GF-D8 (cell line): ENCODE measurements at places on chromosomes 3 and 15.
A peak's percentile ranks its signal among the peaks of the same experiment; 100 is the strongest.

- DNase-seq = no peak
These were observed 5.6 kb upstream of the RHOV start for GRCh38 chr15:40879609-40880008.

DNA sequence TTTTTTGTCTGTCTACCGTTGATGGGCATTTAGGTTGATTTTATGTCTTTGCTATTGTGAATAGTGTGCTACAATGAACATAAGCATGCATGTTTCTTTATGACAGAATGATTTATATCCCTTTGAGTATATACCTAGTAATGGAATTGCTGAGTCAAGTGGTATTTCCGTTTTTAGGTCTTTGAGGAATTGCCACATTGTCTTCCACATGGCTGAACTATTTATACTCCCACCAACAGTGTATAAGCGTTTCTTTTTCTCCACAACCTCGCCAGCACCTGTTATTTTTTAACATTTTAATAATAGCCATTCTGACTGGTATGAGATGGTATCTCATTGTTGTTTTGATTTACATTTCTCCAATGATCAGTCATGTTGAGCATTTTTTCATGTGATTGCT, 89.6 kb upstream of the GALNT15 start:
- DNase-seq = no peak

DNA sequence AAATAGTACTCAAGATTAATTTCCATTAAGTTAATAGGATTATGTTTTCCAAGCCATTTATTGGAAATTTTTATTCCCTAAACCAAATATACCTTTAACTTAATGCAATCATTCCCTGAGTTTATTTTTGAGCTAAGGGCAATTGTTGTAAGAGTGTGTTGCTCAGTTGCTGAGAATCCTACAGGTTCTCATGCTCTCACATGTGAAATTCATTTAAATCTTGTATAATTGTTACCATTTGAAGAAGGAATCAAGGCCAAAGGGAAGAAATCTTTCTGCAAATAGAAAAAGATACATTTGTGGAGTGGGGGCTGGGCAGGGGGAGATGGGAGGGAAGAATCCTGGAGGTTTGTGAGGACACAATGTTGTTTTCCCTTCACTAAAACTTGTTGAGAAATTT, 202.7 kb upstream of the STRIT1 start:
- no peak for DNase-seq

DNA sequence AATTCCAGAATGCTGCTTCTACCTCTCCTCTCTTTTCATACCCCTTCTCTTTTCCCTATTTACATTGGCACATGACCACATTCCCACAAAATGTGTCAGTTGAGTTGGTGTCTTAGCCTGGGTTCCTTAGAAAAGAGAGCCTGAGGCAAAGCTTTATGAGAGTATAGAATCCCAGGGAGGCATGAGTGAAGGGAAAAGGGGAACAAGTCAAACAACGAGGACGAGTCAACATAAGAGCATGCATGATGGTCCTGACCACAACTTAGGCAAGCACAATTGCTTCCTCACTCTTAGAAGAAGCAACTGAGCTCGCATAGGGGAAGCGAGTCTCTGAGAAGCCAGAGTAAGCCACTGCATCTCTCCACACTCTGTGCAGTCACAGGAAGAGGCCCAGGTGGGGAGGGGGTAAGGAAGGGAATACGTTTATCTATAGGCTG, 15.4 kb upstream of the ZNF774 start:
- DNase-seq = peak; percentile 90

DNA sequence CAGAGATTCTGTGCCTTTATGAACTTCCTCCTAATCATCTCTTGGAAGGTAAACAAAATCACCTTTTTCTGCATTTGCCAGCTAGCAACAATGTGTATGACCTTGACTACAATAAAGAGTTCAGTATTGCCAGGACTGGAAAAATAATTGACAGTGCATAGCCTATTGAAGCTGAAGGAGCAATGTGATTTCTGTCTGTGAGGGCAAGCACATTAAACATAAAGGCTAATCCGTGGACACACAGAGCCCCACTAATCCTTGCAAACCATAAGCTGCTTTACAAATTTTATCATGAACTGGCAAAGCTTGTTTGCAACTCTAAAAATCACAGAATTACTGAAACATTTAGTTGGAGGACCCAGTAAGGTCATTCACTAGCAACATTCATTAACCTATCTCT, 563.8 kb downstream of the PYDC2 start:
- no peak for DNase-seq

DNA sequence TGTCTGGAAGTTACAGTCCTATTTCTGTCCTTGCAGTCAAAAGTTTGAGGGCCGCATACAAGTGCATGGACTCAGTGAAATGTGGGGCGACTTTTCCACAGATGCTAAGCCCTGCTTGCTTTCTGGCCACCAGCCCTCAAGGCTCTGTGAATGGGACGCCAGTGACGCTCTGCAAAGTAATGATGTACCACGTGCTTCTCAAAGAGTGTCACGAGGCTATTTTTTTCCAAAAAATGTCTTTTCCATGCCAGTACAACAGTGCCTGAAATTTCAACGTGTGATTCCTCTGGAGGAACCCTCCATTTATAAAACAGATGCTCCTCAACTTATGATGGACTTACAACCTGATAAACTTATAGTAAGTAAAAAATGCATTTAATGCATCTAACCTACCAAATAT, 281.8 kb upstream of the CRBN start:
- no peak for DNase-seq

- DNase-seq = no peak
These were observed 72.5 kb downstream of the TM2D3 start for GRCh38 chr15:101579631-101580163.

- no peak for DNase-seq
These were observed 468.5 kb downstream of the NLGN1 start for GRCh38 chr3:173865900-173866498.

GRCh38 chr15:77014132-77015081, 19.5 kb downstream of the PSTPIP1 start:
- DNase-seq = peak; percentile 78

DNA sequence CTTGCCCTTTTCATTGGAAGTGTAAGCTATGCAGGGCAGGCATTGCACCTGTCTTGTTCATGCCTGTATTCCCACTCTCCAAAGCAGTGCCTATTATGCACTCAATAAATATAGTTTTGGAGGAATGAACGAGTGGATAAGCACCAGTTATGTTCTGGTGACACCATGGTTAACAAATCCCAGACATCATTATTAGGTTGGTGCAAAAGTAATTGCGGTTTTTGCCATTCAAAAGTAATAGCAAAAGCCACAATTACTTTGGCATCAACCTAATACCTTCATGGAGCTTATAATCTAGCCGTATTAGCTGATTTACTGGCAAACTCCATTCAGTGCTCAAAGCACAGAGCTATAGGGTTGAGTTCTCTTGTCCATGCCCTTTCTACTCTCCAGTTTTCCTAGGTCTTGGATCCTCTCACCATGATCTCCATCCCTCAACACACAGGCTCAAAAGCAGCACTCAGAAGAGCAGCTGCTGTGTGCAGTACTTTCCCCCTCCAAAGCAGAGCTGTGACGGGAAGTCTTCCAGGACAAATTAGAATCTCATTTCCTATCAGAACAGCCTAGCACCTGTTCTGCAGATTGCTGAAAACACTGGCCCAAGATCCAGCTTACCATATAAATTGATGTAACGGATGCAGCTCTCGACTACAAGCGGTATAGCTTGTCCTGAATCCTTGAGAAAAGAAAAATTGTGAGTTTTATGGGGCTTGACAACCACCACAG, 63.2 kb upstream of the RAD18 start:
- DNase-seq = no peak

DNA sequence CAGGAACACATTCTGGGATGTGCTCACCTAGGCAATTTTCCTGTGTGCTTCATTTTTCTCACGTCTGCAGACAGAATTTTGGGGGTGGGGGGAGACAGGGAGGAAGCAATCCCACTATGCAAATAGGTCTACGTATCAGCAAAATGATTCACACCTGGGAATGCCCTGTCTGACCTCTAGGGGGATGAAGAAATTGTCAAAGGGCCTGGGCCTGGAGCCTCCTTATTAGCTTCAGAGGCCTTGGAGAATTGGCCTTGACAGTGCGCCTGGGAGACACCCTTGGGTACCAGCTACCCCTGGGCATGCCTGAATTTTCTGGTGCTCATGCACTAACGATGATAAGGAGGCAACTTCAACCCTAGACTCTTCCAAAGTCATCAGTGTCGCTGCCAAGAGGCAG, 207.5 kb downstream of the CADPS start:
- DNase-seq = no peak
